ENCODE measurements at places on chromosomes 2 and 18. TPM values are rescaled to one million over a fixed set of nuclear protein-coding genes. Genes with fewer than 3 reads are reported as not detected.

DNA sequence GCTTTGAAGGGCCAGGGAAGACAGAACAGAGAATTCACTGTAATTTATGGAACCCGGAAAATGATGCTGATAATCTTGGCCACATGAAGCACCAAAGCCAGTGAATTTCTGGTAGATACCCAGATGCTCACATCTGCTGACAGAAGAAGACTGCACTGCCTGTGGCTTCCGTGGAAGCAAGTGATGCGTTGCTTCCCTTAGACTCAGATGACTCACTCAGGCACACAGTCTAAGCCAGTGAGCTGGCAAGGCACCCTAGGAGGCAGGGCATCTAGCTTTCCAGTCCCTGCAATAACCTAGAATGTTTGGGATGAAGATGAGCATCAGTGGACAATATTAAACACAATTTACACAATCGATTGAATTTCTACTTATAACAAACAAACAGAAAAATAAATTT is 284.7 kb downstream of the CMPK2 start:
- DNase-seq: peak; percentile 15

DNA sequence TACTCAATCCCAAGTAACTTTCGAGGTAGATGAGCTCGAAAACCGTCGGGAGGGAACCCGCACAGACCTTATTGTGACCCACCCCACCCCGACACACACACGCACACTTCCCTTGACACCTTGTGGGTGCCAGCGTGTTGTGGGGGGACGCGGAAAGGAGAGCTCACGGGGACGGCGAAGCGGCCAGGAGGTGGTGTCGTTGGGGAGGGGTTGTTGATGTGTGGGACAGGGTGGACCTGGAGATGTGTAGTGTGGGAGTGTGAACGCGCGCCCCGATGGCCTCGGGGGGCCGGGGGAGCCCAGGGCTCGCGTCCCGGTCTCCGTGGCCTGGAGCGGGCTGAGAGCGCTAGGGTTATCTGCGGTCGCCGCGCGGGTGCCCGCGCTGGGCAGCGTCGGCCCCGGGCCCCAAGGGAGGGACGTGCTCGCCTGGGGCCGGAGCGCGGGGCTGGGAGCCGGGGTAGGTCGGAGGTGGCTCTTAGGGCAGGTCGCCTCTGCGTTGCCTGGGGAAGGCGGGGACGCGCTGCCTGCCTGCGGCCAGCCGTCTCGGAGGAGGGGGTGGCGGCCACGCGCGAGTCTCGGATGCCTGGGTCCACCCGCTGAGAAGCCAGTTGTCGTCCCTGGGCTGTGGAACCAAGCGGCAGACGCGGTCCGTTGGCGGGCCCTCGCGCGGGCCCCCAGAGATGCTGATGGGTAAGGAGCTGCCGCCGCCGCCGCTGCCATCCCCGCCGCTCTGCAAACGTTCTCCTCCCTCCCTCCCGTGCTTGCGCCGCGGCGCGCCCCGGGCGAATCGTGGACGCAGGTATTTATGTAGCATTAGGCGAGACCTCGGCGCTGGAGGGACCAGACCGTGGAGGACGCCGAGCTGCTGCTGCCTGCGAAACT is 1.6 kb downstream of the KLHL29 start:
- DNase-seq: no peak

DNA sequence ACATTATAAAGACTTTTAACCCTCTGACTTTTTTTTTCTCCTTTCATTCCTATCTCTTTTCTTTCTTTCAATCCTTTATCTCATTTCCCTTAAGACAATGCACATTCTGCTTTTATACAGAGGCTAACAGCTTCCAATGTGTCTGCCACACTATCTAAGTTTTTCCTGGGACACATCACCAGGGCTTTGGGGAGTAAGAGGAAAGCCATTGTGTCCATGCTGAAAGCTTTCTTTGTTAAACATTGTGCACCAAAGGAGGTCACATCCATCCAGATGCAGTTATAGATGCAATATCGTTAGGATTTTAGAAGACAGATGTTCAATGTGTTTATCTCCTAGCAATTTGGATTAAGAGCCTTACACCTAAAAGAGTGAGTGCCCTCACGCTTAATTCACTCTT is 534.1 kb downstream of the CNTNAP5 start:
- DNase-seq: no peak

- DNase-seq: no peak
Measured at GRCh38 chr18:58386780-58387179, 242.1 kb downstream of the ALPK2 start.

GRCh38 chr2:67824186-67824585 is 238.6 kb downstream of the C1D start:
- no peak for DNase-seq

- peak; percentile 59 for DNase-seq
Measured at GRCh38 chr2:6506361-6506794, 359.3 kb downstream of the CMPK2 start.

GRCh38 chr2:200703127-200703925 is 108.4 kb upstream of the BZW1 start:
- DNase-seq: peak; percentile 79

- no peak for DNase-seq
Measured at GRCh38 chr2:174493549-174494331, 6.9 kb upstream of the GPR155 start.

GRCh38 chr2:134818321-134818720 is 20.1 kb upstream of the ACMSD start:
- peak; percentile 98 for DNase-seq

- peak; percentile 99 for DNase-seq
Measured at GRCh38 chr18:45402485-45403056, 212.7 kb upstream of the SLC14A2 start.

- no peak for DNase-seq
Measured at GRCh38 chr18:48661421-48661820, 122.6 kb downstream of the CTIF start.

GRCh38 chr2:232008907-232009638 is 47.6 kb downstream of the DIS3L2 start:
- DNase-seq: peak; percentile 10

DNA sequence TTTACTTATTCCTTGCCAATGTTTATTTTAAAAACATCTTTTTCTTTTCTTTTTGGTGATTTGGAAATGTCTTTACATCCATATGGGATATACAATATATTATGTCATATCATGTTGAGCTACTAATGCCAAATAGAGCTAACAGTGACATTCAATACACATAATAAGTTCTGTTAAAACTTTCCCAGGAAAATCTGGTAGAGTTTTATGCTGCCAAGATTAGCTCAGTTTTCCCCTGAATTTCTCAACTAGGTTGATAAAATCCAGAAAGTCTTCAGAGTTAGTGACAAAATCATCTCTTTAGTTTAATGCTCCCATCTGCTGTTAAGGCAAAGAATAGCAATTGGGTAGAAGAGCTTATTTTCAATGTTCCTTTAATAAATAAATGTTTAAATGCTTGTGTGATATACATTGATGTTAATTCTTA is 9.9 kb downstream of the COL3A1 start:
- DNase-seq: peak; percentile 18

GRCh38 chr2:217283460-217283859 is 423.6 kb upstream of the TNP1 start:
- no peak for DNase-seq

- DNase-seq: no peak
Measured at GRCh38 chr2:174338671-174339560, 4.2 kb downstream of the SP9 start.

DNA sequence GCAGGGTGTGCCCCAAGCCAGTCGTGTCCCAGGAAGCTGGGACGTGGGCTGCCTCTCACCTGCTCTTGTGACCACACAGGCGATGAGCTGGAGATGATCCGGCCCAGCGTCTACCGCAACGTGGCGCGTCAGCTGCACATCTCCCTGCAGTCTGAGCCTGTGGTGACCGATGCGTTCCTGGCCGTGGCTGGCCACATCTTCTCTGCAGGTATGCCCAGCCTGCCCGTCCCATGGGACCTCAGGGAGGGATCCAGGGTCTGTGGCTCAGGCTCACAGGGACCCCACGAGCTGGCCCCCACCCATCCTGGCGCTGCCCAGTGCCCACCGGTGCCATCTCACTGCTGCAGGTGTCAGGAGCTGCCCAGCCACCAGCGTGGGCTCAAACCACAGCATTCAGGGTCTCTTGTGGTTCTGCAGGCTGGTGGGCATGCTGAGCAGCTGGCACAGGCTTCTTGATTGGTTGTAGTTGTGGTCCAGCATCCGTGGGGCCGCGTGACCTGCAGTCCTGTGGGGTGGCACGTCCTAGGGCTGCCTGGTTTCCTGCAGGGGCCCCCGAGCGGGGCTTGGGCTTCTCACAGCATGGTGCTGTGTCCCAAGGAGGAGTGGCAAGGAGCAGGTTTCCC is 3.8 kb downstream of the BOK start:
- no peak for DNase-seq

- DNase-seq: no peak
Measured at GRCh38 chr2:36294316-36294721, 61.3 kb upstream of the CRIM1 start.

DNA sequence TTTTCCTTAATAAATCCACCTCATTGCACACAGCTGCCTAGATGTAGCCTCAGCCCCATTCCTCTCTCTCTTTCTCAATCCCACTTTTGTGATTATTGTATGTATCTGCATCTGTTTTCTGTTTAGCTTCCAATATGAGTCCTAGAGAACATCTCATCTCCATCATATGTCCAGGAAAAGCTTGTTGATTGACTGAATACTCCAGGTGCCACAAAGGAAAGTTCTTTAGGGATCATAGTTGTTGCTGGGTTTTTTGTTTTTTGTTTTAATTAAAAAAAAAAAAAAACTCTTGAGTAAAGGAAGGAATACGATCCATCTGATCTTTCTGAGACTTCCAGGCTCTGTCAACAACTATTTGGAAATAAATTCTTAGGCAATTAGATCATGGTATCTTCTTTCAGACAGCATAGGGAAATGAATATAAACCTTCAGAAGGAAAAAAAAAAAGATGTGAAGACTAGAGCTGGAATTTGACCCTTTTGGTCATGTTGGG is 42.5 kb downstream of the KIAA2012 start:
- DNase-seq: peak; percentile 72

GRCh38 chr18:56493531-56493930 is 144.9 kb downstream of the TXNL1 start:
- no peak for DNase-seq

DNA sequence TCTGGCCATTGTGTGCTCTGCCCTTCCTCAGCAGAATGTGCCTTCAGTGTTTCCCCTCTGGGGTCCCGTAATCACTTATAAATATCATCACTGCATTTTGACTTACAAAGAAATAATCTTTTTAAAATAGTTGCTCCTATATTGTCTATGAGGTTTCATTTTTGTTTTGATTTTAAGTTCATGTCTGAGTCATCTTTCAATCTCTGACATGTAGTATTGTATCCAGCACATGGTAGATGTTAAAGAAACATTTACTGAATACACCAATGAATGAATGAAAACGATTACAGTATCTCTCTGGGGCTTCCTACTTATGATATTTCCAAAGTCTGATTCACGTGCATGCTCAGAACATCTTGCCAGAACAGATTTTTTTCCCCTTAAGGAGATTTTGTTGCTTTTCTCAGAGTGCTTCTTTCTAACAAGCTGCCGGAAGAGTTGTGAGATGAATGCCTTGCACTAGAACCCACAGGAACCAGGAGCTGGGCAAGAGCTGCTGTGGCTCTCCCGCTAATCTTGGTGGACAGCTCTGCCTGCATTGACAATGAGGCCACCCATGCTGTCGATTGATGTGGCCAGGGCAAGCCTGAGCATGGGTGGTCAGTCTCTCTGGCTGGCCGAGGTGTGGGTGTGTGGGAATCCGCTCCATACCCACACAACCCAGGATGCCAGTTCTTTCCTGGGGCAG is 199.4 kb downstream of the CYRIA start:
- no peak for DNase-seq

DNA sequence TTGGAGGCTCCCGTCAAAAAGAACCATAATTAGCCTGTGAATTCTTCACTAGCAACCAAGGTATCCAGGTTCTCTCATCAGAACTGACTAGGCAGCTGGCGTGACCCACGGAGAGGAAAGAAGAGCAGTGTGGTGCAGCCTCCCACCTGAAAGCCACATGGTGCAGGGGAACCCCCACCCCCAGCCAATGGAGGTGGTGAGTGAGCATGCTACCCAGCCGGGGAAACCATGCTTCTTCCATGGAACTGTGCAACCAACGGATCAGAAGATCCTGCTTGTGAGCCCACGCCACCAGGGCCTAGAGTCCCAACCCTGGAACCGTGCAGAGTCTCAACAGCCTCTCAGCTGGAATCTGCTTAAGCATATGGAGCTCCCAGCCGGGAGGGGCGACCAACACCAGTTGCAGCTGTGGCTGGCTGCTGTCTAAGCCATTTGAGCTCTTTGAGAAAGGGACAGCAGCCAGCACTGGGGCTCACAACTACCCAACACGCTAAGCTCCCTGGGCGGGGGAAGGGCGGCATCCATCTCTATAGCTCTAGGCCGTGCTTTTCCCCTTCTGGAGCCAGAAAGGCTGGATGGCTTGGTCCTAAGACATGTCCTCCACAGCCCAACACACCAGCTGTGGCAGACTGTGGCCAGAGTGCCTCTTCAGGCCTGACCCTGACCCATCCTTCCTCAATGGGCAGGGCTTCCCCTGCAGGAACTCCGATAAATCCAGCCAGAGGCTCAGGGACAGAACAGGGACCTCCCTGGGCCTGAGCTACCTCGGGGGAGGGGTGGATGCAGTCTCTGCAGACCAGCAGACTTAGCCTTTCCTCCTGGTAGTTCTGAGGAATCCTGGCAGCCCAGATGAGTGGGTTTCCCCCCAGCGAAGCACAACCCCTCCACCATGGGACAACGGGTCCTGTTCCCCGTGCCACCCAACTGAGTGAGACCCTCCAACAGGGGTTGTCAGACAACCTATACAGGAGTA is 151.4 kb upstream of the NXPH2 start:
- no peak for DNase-seq

Gene GPBAR1
- total RNA-seq: under 0.01 TPM

Gene CDH7
- not detected for total RNA-seq

Gene NDC80
- 0.26 TPM for total RNA-seq

Gene RAX
- not detected for total RNA-seq

Gene SLC19A3
- total RNA-seq: not detected

Gene FAP
- 0.26 TPM for total RNA-seq

Gene B3GNT7
- 0.26 TPM for total RNA-seq

Gene IL1RL2
- 2.6 TPM for total RNA-seq

Gene NBEAL1
- total RNA-seq: 42.6 TPM

Gene HOXD3
- total RNA-seq: not detected

All from bronchial epithelial cell (primary cell).